ENCODE measurements at places on chromosomes 4 and X.

DNA sequence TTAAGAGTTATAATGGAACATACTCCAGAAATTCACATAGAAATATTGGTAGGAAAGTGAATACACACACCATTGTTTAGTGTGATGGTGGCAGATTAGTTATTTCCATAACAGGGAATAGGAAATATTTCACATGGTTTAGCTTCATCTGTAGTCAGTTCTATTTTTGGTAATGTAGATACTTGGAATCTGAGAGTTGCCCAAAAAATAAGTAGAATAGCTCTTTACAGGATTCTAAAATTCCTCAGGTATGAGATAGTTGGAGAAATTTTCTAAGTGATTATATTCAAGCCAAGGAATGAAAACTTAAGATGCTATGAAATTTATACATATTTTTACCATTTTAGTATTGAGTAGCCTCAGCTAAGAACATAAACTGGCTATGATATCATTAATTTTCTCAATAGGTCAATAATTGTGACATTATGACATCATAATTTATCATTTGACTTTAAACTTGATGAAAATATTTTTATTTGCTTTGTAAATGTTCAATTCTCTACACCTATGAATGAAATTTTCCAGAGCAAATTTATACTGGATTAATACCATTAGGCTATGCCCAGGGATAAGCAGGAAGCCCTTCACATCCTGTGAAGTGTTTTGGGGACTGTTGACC is 35.8 kb downstream of the CPEB2 start:
- DNase-seq, result no peak

- DNase-seq, result no peak
These were observed 7.0 kb upstream of the FGFBP1 start for GRCh38 chr4:15945516-15945915.

DNA sequence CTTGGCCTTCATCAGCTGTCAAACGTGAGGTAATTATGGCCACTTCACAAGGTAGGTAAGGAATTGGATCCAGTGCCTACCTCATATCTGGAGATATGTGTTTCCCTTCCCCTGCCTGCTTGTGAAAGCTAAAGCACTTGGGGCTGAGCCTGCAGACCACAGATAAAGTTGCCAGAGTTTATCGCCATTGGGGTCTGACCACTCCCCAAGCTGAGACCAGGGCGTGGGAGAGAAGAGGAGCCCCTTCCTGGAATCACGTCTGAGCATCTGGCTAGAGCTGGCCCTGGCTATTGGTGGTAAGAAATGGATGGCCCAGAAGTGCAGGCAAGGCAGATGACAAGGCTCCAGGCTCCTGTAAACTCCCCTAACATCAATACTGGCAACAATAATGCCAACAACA is 2.7 kb downstream of the ALAS2 start:
- no peak for DNase-seq

- DNase-seq, result no peak
These were observed 16.6 kb downstream of the TRIM2 start for GRCh38 chr4:153220682-153221395.

DNA sequence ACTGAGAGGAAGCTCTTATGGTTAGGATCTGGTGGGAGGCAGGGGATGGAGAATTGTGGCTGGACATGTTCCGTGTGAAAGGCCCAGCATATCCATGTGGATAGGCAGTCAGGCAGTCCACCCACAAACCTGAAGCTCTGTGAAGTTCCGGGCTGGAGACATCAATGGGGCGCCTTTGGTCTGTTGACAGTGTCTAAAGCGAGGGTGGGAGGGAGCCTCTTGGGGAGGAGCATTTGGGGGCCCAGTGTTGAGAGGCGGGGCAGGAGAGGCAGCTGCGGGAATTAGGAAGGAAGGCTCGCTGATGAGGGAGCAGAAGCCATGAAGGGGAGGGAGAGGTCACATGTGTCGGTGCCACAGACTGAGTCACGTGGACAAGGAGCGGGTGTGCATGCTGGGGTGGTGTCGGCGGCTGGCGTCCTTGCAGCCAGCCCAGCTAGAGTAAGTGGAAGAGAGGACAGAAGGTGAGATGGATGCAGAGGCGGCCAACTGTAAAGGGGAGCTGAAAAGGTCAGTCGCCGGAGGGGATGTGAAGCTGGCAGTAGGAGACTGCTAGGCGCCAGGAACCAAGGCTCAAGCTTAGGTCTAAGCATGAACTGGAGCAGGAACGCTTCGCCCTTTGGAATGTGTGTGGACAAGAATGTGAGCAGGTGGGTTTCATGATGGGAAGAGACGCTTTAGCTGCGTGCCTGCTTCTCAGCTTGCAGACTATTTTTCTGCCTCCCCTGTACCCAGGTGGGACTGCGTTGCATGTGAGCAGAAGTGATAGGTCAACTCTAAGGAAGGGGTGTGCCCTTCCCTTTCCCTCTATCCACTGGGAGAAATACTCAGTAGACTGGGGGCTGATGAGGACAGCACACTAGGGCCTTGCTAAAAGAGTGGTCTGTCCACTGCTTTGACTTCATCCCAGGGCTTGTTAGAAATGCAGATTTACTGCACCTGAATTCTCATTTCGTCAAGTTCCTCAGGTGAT is 44.0 kb upstream of the TLR2 start:
- no peak for DNase-seq

DNA sequence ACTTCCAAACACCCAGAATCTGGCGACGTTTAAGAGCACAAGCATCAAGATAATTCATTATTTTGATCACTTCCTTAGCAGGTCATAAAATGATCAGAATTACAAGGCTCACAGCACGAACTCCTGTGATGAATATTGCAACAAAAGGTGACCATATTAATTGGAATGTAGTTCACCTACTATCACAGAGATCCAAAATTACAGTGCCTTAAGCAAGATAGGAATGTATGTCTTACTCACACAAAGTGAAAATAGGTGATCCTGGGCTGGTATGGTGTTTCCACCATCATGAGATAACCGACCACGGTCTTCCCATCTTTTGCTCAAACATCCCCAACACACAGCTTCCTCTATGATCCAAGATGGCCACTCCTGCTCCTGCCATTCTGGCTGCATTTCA is 131.2 kb downstream of the SCFD2 start:
- no peak for DNase-seq

- DNase-seq, result no peak
These were observed 110.1 kb downstream of the LARP7 start for GRCh38 chr4:112747036-112747435.

- no peak for DNase-seq
These were observed 42.4 kb upstream of the FGF2 start for GRCh38 chr4:122784261-122784660.

- DNase-seq, result no peak
These were observed 330.3 kb upstream of the PITX2 start for GRCh38 chr4:110953191-110953590.

DNA sequence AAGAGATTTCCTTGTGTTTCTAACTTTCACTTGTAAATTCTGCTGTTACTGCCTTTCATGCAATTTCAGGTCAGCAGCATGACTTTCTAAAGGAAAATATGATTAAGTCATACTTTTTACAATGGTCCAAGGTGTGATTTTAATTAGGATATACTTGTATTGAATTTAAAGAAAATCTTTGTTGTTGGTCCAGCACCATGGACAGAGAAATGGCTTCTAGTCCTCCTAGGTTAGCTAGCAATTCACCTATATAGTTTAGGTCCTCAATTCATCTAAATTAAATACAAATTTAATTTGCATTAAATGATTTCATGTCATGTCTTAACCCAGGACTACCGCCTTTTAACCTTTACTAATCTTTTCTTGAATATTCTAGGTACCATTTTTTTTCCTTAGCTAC is 304.9 kb upstream of the RPS6KA3 start:
- DNase-seq, result no peak

DNA sequence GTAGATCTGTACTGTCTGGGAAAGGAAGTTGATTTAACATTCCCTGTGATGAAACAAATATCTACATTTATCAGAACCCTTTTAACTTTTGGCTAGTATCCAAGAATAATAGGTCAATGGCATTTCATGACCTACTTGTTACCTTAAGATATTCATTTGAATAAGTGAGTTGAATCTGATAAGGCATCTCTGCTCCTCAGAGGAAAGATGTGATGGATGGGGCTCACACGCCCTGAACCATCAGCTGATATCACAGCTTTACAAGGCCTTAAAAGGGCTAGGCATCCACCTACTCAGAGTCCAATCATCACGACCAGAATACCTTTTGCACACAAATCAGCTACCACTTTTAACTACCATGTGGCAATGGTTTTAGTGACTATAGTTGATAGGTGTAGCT is 90.2 kb upstream of the PDLIM3 start:
- DNase-seq, result no peak

- no peak for DNase-seq
These were observed 523.6 kb upstream of the BOD1L1 start for GRCh38 chr4:14151101-14151500.

DNA sequence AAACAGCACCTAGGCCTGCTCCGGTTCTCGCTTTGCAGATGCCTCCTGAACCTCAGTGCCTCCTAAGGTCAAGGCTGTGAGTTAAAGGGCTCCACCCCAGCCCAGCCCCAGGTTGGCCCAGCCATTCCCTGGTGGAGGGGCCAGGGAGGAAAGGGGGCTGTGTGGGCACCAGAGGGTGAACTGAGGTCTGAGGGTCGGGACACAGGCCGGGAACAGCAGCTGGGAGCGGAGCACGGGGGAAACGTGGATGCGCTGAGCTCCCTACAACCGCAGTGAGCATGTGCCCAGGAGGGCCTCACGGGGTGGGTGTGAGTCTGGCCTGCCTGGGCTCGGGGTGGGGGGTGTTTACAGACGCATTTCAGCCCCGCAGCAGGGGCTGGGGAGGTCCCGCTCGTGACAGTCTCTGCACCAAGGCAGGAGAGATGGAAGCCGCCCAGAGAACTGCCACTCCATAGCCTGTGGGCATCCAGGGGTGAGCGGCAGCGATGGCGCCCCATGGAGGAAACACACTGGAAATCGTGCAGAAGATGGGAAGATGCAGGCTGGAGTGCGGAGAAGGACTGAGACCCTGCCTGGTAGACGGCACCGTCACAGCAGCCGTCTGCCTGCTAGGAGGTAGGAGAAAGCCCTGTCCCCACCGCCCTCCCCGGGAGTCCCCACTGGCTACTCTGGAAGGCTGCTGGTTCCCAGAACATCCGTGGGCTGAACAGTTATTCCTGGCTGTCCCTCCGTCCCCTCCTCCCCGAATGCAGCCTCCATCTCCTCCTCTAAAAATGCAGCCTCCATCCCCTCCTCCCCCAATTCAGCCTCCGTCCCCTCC is 9.9 kb upstream of the SLC25A6 start:
- DNase-seq, result no peak

DNA sequence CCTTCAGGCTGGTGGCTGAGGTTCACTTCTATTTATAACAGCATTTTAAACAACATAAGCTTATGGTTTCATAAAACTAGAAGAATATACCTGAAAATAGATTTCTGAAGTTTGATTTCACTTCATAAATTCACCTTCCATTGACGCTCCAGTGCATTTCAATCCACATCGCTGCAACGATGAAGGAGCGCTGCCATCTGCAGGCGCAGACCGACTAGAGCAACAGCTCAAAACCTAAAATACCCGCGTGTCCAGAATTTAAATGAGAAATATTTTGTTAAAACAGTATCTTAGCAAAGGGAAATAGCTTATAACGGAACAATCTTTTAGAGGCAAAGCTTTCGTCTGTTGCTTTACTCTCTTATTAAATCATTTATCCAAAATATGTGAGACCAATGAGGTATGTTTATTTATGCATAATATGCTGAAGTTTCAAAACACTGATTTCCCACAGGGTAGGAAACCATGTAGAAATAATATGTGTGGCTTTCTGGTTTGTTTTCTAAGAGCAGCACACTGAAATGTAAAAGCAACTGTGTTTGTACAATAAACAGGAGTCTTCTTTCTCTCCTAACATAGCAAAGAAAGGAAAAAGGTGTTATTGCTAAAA is 816.4 kb upstream of the FRG1 start:
- DNase-seq, result no peak

- DNase-seq, result no peak
These were observed 126.0 kb upstream of the LDB2 start for GRCh38 chr4:17024425-17024824.

- DNase-seq, result no peak
These were observed 19.3 kb downstream of the DMP1 start for GRCh38 chr4:87669373-87669772.

GRCh38 chr4:188554413-188554812 is 415.2 kb downstream of the TRIML1 start:
- DNase-seq, result no peak

DNA sequence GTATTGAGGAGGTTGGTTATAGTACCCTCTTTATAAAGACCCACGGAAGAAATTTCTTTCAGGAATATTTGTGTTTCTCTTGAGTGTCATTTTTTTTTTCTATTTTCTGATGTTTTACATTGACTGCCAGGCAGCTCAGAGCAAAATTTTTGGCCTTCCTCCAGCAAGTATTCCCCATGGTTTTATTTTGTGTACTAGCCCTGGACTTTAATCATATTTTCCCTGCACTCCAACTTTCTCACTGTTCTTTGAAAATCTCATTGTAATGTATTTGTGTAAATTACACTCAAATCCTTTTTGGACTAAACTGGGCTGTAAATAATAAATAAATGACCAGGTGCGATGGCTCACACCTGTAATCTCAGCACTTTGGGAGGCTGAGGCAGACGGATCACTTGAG is 45.6 kb upstream of the USP46 start:
- DNase-seq, result no peak

GRCh38 chr4:112109360-112110058 is 35.7 kb upstream of the FAM241A start:
- no peak for DNase-seq

DNA sequence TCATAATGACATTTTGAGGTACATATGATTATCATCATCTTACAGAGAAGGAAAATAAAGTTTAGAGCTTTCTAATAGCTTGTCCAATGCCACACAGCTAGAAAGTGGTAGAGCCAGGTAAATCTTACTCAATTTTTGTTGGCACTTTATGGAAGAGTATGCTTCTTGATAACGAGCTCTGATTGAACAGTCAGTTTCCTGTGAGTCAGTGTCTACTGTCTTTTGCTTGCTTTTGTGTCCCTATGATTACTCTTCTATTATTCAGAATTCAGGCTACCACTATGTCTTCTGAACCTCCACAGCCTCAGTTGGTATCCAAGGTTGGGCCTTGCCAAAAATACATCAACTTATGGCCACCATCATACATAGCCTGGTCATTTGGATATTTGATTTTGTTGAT is 2.6 kb downstream of the FAAH2 start:
- DNase-seq, result no peak

GRCh38 chr4:170978990-170979389 is 834.2 kb upstream of the GALNTL6 start:
- DNase-seq, result no peak

- no peak for DNase-seq
These were observed 829.3 kb upstream of the LCORL start for GRCh38 chr4:18850867-18851266.

- no peak for DNase-seq
These were observed 22.2 kb downstream of the KANTR start for GRCh38 chrX:53116101-53116500.

DNA sequence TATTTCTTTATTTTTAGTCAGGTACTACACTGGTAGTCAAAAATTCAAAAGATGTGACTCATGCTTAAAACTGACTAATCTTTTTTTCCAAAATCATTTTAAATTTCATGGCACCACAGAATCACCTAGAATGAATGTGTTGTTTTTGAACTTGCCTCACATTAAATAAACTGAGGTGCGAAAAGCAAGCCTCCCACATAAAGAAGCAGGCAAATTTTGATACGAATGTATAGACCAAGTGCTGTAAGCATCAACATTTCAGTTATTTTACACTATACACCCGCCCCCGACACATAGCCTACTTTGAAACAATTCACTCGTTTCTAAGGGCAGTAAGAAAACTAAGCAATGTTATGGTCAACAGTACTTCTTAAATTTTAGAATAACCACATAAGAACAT is 94.3 kb downstream of the MRPL1 start:
- DNase-seq, result no peak

Data from GOT3 (cell line).